ENCODE measurements at places on chromosomes 3 and 15.

DNA sequence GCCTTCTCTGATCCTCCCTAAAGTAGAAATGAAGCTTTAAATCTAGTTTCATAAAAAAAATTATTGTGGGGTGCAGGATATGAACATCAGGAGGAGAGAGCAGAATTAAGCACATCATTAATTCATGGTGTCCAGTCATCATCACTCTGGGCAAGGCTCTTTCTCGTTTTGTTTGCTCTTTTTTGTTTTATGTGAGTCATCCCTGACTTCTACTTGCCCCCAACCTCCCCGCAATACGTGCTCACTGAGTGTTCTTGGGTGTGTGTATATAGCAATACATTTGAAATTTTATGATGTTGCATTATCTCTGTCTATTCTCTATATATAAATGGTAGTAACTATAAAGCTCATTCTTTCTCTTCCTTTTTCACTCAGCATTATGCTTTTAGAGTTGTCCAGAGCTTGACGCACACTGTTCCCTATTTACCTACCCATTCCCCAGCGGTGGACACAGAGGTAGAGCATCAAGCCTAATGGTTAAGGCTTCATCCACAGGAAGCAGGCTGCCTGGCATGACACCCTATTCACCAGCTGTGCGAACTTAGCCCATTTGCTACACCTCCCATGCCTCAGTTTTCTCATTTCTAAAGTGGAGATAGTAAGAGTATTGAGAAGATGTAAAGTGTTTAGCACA lies 72.3 kb downstream of the CD200R1L start:
- DNase-seq: no peak

DNA sequence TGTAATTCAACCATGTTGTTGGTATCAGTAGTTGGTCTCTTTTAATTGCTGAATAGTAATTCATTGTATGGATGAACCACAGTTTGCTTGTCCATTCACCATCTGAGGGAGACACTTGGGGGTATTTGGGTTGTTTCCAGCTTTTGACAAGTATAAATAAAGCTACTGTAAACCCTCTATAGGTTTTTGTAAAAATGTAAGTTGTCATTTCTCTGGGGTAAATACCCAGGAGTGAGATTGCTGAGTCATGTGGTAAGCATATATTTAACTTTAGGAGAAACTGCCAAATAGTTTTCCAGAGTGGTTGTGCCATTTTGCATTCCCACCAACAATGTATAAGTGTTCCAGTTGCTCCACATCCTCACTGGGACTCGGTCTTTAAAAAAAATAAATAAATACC lies 15.4 kb upstream of the LHFPL4 start:
- no peak for DNase-seq

- DNase-seq: no peak
Observed at GRCh38 chr3:24237971-24238706, 256.5 kb downstream of the THRB start.

DNA sequence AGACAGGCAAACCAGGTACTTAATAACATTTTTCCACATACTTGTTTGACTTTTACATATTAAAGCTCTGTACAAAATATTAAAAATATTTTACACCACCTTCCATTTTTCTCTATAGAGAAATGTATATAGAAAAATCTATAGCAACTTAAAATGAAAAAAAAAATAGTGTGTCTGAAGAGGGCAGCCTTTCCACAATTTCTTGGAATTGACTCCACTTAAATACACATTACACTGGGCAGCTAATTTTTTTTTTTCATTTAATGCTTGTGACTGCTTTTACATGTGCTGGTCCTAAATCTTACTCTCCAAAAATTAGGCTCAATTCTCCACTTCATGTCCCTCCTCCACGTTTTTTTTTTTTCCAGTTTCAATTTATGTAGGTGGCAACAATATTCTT lies 427.0 kb upstream of the RBMS3 start:
- DNase-seq: no peak

DNA sequence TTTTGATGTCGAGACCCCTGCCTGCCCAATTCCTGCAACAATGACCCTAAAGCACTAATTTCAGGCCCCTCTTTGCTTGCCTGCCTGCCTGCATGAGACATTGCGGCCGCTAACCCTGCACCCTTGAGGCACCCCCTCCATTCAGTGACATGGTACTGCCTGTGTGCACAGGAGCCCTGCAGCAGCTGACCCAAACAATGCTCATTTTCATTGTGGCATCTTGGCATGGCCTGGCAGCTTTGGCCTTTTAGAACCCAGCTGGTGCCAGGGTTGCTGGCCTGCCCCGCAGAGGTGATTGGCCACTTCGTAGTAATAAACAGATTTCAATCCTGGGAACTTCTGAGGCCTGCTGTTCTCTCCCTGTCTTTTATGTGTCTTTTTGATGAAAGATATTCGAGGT lies 33.8 kb downstream of the SLCO3A1 start:
- no peak for DNase-seq

DNA sequence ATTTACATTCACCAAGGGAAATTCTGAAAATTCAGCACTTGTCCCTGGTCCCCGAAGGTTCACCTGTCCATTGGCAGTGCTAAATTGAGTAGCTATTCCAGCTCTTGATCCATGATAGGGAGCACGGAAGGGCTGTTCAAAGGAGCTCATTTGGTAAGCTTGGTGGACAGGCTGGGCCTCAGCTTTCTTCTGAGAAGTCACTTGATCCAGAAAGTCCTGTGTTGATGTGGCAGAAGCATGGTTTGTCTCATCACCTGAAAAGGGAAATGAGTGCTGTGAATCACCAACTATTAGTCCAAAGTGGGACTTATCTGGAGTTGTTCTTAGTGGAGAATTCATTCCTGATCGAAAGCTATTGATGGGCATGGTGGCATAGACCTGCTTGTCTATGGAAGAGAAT lies 19.9 kb upstream of the SLC12A8 start:
- DNase-seq: no peak

DNA sequence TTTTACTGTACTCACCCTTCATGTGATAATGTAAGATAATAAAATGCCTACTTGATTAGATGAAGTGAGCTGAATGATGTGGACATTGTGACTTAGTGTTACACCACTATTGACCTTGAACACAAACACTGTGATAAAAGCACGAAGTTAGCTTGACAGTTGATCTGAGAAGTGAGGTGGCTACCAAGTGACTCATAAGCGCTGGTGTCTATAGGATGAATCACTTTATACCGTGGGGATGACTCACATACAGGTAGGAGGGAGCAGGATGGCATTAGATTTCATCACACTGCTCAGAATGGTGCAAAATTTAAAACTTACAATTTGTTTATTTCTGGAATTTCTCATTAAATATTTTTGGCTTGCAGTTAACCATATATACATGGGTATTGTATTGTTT lies 174.7 kb upstream of the CNTN3 start:
- DNase-seq: no peak

GRCh38 chr3:129940086-129940485 lies 34.4 kb upstream of the TRH start:
- DNase-seq: no peak

DNA sequence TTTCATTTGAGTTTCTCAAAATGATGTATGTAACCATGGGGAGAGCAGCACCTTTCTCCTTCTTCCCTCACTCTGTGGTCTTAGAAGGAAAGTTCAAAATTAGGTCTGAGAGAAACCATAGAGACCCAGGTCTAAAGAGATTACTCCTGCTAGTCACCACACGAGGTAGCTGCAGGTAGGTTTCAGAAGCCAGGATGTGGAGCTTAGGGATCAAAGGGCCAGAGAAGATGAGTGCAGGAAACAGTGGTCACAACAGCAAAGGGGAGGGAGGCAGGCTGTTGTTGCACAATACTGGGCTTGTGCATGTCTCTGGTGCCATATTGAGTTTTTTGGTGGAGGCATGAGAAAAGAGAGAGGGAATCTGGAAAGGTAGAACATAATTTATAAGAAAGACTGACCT lies 583.6 kb downstream of the AGBL1 start:
- no peak for DNase-seq

DNA sequence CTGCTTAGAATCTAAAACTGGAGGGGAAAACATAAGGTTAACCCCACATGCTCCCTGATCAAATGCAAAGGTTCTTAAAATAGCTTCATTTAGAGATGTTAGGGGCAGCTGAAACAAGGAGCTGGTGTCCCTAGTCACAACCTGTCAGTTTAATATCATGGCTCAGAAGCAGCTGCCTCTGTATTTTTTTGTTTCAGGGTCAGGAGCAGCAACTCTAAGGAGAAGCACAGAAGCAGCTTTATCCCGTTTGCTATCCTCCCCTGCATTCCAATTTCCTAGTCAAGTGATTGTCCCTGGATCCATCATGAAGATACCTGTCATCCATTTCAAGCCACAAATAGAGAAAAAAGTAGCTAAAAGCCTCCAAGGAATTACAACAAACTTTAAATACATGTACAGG lies 4.1 kb downstream of the FILIP1L start:
- no peak for DNase-seq

GRCh38 chr3:160400702-160401150 lies 1.3 kb downstream of the SMC4 start:
- DNase-seq: no peak

GRCh38 chr15:88341006-88341405 lies 84.5 kb upstream of the NTRK3 start:
- no peak for DNase-seq

DNA sequence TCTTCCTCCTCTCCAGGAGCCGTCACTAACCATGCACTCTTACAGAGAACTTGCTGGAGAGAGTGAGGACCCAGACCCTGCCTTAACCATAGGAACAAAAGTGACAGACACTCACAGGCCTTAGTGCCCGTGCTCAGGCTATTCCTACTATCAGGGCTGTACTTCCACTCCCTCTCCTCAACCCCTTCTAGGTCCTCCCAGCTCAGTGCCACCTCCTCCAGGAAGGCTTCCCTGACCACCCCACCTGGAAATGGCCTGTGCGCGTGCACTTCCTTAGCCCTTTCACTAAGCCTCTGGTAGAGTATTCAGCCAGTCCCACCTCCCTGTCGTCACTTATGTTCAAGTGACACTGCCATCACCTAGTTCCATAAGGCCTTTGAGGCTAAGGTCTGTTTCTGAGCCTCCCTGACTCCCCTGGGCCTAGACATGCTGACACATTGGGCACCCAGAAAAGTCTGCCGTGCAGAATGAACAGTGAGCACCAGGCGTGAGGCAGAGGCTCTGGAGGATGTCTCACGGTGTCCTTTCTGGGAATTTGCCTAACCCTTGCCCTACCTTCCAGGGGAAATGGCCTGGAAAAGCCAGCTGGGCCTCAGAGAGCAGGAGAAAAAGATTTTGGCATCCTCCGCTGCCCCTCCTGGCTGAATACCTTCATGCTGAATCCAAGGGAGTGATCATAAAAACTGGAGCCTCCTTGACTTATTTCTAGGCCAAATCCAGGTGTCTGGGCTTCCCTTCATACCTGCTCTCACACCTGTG lies 108.6 kb upstream of the SMAD3 start:
- no peak for DNase-seq

GRCh38 chr15:25799906-25800700 lies 63.0 kb downstream of the ATP10A start:
- DNase-seq: no peak

- DNase-seq: no peak
Observed at GRCh38 chr15:95972041-95972553, 358.4 kb upstream of the NR2F2 start.

GRCh38 chr3:137987723-137988122 lies 22.2 kb upstream of the CLDN18 start:
- DNase-seq: no peak

- DNase-seq: no peak
Observed at GRCh38 chr15:87209891-87210689, 1046.4 kb downstream of the NTRK3 start.

DNA sequence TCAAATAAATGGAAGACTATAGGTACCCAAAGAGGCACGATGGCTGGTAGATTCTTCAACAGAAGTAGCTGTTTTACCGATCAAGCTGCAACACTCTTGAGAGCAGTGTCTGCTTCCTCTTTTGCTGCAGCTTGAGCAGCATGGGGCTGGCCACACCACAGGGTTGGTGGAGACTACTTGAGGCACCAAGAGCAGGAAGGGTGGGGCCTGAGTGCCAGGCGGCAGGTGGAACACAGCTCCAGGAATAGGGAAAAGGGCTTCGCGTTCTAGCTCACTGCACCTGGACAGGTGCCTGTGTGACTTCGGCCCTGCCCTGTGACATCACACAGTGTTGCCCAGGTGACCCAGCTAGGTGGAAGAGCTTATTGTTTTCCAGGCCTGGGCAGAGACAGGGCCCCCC lies at the start of gene CCDC33:
CCDC33 (plus strand) TSS at position 365 of the 400 bp plus-strand sequence. CDS start 394 bp downstream, outside the sequence.
- DNase-seq: no peak

GRCh38 chr3:192009903-192010302 lies 548.9 kb downstream of the PYDC2 start:
- DNase-seq: no peak

GRCh38 chr15:85780225-85780985 lies 14.3 kb downstream of the KLHL25 start:
- no peak for DNase-seq

DNA sequence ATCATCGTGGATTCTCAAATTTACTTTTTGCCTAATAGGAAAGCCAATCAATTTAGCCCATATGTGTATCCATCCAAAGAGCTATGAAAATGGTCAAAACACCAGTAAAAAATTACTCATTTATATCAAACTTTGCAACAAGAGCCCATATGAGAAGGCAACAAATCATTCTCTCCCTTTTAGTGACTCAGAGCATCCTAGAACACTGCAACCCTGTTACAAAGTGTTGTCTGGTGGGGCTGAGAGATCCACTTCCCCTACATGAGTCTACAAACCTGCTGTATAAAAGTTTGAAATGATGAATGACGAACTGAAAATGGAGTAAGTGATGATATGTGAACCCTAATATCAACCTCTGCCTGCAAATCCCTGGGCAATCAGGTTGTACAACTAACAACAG lies 23.3 kb downstream of the PDZRN3 start:
- DNase-seq: no peak

DNA sequence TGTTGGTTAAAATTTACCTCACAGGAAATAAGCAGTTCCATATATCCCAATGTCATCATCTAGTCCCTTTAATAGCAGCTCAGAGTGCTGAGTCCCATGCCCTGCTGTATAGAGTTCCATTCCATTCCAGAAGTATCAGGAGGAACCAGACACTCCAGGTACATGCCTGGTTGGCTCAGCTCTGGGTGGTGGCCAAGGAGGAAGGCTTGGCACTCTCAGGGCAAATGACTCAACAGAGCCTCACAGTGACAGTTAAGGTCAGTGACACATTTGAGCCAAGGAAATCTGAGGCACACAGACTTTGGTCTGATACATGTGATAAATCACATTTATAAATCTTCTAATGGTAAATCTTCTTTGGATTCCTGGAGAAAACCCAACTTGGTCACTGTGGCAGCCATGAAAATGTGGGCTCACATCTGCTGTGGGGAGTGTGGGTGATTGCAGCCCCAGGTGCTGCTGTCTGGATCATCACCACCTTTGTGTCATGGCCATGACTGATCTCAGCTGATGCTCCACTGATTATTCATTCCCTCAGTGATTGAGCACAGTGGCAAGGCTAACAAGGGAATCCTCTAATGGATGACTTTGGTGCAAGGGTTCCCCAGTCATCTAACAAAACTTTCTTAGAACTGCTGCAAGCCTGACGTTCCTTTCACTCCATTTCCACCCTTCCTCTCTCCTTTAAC lies 9.3 kb downstream of the HHLA2 start:
- no peak for DNase-seq

DNA sequence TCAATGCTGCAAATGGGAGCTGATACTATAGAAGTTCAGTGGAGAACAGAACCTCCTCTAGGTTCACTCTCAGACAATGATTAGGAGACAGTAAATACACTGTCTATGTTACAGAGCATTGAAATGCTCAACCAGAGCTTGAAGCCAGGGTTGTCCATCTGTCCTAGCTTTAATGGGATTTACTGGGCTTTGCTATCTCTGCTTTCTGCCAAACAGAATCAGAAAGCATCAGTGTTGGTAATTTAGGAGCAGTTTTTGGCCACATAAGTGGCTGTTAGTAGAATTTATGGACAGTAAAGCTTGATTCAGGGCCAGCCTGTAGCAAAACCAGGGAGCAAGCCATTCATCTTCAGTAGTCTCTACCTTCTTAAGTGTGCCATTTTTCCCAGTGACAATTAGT lies 396.3 kb downstream of the LSAMP start:
- no peak for DNase-seq
